NCI-H1417 treated with DMSO at 0.1 percent for 48 hours (cell line): ENCODE measurements at places on chromosomes 5 and 9.

GRCh38 chr5:89437450-89438435, 554.8 kb upstream of the MEF2C start:
- no peak for DNase-seq

DNA sequence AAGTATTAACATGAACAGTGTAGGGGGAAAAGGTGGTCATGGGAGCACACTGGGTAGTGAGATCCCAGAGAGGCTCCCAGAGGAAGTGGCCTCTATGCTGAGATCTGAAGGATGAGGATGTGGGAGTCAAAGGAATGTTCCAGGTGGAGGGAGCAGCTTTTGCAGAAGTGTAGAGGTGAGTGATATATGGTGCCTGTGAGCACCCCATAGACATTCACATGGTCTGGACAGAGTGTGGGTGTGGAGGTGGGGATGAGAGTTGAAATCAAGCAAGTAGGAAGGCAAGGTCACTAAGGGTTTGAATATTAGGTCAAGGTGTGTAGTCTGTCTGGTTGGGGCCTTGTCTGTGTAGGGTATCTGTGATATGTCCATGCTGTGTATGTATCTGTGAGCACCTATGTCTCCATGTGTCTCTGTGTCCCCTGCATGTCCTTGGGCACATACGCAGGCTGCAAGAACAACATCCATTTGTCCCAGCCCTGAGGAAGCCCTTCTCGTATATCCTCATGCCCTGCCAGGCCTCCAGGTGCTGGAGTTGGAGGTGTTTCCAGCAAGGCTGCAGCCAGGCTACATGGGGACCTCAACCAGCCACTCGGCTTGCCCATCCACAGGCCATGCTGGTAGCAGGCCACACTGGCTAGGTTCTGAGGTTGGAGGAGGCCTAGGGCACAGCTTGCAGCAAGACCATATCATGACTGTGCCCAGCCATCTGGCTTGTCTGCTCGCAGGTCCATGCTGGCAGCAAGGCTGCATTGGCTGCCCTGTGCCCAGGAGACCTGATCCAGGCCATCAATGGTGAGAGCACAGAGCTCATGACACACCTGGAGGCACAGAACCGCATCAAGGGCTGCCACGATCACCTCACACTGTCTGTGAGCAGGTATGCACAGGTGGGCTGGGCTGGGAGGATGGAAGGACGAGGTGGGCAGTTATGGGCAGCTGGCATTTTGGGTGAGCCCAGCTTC, 4.7 kb downstream of the PDLIM4 start:
- no peak for DNase-seq

GRCh38 chr5:121171834-121172233, 679.8 kb upstream of the FTMT start:
- DNase-seq = no peak

DNA sequence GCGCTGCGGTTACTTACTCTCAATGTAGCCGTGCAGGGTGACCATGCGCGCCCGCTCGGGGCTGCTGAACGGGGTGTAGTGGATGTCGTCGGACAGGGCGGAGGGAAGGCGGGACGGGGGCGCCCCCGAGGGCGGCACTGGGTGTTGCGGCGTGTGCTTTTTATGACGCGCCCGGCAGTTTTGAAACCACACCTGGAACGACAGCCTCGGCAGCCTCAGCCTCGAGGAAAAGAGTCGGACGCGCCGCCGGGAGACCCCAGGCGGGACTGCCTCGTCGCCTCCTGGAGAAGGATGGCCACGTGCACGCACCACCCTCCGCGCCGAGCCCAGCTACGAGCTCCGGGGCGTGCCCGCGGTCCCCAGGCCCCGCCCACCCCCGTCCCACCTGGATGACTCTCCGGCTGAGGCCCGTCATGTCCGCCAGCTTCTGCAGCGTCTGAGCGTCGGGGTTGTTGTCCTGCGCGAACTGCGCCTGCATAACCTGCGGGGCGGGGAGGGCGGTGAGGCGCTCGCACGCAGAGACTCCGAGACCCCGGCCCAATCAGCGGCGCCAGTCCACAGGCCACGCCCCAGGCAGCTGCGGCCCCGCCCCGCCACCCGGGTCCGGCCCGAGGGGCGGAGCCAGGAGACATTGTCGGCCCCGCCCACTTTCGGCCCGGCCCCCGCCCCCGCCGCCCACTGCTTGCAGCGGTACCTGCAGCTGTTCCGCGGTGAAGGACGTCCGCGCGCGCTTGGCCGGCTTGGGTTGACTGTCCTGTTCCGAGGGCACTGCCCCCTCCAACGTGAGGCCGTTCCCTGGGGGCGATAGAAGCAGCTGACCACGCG, 15.0 kb downstream of the LHX6 start:
- peak; percentile 91 for DNase-seq

DNA sequence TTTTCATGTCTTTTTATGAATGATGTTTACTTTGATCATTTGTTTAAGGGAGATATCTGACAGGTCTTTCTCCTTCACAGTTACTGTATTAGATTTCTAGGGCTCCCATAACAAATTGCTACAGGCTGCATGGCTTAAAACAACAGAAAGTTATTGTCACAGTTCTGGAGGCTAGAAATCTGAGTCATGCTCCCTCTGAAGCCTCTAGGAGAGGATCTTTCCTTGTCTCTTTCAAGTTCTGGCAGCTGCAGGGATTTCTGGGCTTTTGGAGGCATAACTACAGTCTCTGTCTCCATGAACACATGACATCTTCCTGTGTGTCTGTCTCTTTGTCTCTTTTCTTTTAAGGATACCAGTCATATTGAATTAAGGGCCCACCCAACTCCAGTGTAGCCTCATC, 557.3 kb upstream of the SEMA6A start:
- DNase-seq = no peak

GRCh38 chr9:37961351-37961750, 57.4 kb upstream of the SLC25A51 start:
- DNase-seq = no peak

DNA sequence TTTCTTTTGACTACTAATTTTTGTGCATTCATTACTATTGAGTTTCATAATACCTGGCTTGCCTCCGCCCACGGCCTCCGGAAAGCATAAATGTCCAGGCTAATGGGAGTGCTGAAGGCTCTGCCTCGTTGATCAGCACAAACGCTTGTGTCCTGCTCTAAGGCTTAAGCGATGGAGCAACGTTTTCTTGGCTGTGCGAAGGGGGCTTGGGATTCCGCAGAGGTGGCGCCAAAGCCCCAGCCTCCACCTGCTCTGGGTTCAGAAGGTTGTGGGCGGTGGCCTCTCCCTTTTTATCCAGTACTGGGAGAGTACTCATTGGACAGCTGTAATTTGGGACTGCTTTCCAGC, 19.7 kb downstream of the ANXA2R start:
- DNase-seq = no peak

- no peak for DNase-seq
Measured at GRCh38 chr5:62342476-62342837, 36.5 kb downstream of the KIF2A start.

DNA sequence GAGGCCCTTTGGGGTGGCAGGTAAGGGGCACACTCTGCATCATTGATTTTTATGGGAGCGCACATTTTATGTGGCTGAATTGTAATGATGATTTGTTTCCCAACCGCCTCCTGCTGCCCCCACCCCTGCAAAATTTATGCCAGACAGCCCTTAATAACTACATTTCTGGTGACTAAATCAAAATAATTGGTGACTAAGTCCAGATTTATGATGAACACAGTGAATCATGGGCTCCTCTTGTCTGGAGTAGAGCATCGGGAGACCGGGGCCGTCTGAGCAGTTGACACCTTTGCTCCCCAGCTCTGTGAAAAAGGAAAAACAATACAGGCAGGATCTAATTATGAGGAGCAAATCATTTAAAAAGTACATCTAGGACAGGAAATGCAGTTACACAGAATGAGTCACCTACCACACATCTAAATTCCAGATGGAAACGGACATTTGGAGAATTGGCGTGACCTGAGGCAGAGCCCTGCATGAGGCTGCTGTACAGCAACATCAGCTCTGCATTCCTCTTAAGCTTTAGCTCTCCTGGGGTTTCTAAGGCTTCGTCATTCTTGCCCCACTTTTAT, 58.9 kb downstream of the DOCK2 start:
- DNase-seq = no peak

GRCh38 chr5:7169240-7169878, 226.6 kb upstream of the ADCY2 start:
- no peak for DNase-seq

DNA sequence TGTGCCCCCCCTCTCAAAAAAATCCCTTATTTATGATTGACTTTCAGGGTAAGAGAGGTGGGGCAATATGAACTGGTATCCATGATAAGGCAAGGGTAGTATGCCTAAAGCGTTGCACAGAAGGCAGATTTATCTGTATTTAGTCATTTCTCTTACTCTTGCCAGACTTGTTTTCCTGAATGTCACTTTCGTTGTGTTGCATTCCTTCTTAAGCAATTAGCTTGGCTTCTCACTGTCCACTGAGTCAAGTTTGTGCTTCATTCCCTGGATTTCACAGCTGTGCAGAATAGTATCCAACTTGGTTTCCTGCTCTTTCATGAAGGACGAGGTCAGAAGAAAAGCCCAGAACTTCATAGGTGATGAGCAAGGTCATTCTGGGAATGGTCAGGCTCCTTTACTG, 301.5 kb upstream of the ACTBL2 start:
- DNase-seq = no peak
